ENCODE measurements at places on chromosomes 6 and 20.

- no peak for DNase-seq
Observed at GRCh38 chr20:9059931-9060330, 9.0 kb upstream of the PLCB4 start.

DNA sequence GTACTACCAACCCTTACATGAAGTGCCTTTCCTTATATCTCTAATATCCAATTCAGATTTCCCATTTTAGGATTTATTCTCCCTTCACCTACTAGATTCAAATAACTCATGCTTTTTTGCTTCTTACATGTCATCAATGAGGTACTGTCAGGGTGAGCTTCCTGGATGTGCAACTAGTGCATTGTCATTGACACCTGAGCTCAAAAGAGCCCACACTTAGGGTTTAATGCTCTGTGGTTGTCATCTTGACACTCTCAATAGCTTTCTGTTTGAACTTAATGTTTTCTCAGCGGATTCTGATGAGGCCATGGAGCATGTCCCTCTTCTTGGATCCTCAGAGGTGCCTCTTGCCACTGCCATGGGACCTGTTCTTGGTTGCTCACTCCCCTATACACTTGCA lies 1033.3 kb upstream of the EYS start:
- no peak for DNase-seq

GRCh38 chr6:12051861-12052368 lies 39.8 kb downstream of the HIVEP1 start:
- peak; percentile 63 for DNase-seq

DNA sequence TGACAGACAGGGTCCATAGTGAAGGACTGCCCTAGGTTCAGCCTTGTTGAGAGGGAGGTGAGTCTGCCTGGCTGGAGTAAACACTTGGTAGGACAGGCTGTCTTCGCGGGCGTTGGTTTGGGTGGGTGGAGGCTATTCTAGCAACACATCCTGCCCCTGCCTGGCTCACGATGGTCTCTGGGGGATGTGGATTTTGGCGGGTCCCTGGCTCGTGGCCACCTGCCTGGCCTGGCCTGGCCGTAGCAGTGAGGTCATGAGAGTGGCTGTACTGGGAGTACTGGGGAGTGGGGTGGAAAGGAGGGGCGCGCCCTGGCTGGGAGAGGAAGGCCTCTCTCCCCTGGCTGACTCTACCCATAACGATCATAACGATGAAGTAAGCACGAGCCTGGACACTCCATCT lies 30.2 kb upstream of the MRPS18A start:
- DNase-seq = no peak

DNA sequence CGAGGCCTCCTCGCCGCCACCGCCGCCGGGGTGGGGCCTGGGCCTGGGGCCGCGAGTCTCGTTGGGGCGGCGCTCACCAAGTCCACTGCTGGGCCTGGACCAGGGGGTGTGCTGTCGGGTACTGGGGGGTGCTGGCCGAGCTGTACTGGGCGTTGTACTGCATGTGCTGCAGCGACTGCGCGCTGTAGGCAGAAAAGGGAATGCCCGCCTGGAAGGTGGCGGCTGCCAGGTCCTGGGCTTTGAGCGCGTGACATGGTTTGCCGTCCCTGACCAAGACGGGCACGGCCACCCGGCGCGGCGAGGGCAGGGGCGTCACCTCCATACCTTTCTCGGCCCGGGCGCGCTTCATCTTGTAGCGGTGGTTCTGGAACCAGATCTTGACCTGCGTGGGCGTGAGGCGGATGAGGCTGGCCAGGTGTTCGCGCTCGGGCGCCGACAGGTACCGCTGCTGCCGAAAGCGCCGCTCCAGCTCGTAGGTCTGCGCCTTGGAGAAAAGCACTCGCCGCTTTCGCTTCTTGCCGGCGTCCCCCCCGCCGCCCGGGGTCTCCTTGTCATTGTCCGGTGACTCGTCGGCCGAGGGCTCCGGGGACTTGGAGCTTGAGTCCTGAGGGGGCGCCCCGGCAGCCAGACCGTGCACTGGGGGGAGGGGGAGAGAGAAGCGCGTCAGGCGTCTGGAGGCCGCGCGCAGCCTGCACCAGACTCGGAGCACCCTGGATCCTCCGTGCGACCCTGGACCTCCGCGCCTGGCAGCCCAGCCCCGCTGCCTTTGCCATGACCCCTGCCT lies 1.8 kb downstream of the NKX2-2 start:
- DNase-seq = peak; percentile 39

DNA sequence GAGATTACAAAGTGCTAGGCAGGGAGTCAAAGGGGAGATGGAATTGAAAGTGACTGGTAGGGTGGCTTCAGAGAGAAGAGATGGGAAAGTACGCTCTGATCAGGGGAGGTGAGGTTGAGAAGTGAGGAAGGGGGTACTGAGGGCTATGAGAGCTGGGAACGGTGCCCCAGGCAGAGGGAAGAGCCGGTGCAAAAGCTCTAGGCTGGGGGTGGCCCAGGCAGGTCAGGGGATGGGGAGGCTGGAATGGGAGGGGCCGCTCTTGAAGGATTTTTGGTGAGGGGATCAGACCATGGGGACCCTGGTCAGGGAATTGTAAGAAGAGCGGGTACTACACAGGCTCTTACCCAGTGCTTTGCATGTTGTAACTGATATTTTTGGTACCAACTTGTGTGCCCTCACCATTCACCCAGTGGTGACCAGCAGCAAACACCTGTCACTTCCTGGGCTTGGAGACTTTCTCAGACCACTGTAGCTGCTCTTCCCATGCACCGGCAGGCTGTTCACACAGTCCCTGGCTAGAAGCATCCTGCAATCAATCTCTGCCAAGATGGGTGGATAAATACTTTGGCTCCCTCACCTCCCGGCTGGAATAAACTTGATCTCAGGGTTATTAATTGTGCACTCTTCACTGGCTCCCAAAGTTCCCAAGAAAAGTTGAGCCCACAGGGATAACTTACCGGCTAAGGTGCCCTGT lies 24.0 kb downstream of the PCK1 start:
- DNase-seq = no peak

- DNase-seq = no peak
Observed at GRCh38 chr6:143092768-143093167, 32.1 kb downstream of the AIG1 start.

GRCh38 chr6:4362326-4362725 lies 227.0 kb upstream of the ECI2 start:
- no peak for DNase-seq

DNA sequence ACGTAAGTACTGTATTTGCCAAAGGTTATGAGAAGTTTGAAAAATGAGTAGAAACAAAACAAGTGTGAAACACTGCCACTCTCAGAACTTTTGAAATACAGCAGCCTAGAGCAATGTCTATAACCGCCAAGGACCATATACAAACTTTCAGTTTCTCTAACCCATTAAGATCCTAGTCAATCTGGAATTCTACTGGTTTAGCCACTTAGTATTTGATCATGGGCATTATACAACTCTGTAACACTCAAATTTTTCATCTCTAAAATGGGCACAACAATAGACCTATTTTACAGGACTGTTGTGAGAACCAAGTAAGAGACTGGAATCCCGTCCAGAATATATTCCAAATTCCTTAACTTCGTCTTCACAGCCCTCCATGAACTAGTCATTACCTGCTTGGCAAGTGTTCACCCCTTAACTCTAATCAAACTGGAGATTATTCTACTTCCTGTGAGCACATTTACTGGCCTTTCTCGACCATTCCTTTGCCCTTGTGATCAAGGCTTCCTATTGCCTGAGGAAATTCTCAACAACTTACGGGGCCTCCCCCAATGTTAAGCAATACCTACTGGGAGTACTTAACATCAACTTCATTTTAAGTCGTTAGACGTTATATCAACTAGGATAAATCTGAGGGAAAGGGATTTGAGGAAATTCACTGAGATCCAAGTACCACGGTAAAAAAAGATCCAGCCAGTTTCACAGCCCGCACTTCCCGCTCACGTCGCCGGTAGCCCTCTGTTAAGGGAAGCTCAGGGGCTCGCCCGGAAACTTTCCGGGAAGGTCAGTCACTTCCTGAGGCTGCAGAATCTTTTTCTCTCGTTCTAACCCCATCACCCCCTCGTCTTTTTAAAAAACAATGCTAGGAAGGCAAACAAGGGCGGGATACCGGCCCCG lies 1.1 kb downstream of the EIF2S2 start:
- peak; percentile 37 for DNase-seq

DNA sequence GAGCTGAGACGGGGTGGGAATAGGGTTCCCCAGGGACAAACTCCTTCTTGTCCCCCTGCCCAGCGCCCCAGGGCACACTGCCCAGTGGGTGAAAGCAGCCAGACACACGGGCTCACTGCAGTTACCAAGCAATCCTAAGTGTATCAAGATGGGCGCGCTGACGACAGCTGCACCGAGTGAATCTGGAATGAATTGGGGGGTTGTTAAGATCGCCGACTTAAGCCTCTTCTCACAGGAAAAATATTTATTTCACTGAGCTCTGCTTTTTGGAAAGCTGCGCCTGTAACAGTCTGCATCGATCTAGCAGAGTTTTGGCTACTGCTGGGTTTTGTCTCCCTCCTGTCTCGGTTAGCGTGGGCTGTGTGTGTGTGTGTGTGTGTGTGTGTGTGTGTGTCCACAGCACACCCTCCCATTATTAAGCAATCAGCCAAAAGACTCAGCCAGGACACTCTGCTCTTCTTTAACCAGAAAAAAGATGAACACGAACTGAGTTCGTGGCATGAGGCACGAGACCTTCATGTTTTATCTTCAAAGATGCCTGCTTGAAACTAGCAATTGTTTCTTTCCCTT lies 35.9 kb downstream of the RIPOR3 start:
- DNase-seq = no peak

DNA sequence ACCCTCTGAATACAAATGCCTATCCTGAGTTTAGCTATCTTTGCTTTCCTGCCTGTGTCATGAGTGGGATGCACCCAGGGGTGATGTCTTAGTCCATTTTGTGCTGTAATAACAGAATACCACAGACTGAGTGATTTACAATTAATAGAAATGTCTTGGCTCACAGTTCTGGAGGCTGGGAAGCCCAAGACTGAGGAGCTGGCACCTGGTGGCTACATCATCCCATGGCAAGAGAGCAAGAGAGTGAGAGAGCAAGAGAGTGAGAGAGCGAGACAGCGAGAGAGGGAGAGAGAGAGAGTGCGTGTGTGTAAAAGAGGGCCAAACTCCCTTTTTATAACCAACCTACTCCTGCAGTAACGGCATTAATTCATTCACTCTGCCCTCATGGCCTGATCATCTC lies 76.8 kb downstream of the PRDM1 start:
- no peak for DNase-seq

GRCh38 chr6:152057832-152058498 lies 250.5 kb downstream of the ESR1 start:
- DNase-seq = no peak

- DNase-seq = no peak
Observed at GRCh38 chr6:134454794-134455193, 136.9 kb upstream of the SGK1 start.

DNA sequence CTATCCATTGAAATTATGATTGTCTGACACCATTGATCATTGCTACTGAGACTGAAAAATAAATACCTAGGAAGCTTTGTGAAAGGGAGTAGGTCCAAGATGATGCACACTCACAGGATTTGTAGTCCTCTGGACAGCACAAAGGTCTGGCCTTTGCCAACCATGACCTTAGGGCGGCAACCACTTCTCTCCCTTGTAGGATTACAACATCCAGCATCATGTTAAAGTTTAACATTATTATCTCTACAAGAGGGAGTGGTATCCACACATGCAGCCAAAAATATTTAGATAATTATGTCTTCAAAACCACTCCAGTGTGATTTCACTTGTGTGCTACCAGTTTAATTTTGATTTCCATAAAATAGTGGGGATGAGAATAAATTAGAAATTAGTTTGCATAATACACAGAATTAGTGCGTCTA lies 51.1 kb upstream of the NHSL1 start:
- DNase-seq = no peak

DNA sequence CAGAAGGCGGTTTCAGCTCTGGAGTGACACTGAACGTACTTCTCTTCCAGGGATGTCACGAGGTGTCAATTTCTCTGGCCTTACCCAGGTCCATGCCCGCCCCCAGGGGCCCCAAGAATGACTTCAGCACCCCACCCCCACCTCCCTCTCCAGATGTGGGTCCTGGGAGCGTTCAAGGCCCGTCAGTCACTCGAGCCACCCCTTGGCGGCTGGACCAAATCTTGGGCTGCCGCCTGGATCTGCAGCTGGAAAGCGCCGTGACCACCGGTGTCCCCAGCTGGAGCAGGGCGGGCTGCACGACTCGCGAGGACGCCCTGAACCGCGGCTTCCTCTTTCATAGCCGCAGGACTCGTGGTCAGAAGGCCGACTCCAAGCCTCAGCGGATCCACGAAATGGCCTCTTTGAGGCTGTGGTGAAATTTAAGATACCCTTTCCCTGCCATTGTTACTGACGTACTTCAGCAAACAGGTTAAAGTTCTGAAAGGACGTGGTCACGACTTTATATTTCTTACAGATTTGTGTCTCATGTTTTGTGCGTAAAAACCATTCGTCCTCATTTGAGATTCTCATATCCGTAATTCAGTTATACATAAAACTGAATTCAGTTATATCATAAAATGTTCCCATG lies 29.3 kb downstream of the TRIM38 start:
- peak; percentile 62 for DNase-seq

DNA sequence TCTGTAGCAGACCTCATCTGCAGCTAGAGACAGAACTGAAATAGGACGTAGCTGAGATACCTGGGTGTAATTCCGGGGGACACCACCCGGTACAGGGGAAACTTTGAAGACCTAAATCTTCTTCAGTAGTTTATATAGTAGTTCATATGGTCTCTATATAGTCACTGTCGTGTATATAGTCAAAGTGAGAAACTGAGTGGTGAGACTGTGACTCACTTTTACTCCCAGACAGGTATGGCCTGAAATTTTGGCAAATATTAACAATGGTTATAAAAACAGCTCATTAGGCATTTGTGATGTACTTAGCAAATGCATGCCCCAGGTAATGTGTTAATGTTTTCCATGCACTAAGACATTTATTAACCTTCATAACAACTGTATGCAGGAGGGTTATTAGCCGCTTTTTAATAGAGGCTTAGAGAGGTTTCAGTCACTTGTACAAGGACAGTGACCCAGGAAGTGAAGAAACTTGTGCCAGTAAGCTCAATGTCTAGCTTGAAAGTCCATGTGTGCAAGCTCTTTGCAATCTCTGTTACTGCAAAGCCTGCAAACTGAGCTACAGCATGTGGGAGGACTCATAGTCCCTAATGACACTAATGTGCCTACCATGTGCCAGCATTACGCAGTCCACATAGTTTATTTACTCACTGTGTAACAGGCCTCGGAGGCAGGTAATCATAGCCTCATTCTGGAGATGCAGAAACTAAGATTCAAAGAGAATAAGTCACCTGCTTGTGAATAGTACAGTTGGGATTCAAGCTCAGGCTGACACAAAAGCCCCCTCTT lies 165.4 kb upstream of the CHD6 start:
- DNase-seq = no peak

DNA sequence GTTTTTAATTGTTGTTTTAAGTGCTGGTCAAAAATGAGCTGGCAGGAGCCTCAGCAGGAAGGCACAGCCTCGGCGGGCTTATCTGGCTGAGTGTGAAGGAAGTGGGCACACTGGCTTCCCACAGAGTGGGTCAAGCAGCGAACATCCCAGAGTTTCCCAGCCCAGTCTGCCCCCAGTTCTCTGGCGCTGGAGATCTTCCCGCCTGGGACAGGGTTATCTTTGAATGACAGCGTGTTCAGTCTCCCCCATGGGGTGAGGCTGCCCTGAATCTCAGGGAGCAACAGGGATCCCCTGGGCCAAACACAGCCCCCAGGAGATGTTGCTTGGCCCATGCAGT lies 122.2 kb upstream of the PTPN1 start:
- no peak for DNase-seq
